ENCODE measurements at places on chromosomes 4 and X.

DNA sequence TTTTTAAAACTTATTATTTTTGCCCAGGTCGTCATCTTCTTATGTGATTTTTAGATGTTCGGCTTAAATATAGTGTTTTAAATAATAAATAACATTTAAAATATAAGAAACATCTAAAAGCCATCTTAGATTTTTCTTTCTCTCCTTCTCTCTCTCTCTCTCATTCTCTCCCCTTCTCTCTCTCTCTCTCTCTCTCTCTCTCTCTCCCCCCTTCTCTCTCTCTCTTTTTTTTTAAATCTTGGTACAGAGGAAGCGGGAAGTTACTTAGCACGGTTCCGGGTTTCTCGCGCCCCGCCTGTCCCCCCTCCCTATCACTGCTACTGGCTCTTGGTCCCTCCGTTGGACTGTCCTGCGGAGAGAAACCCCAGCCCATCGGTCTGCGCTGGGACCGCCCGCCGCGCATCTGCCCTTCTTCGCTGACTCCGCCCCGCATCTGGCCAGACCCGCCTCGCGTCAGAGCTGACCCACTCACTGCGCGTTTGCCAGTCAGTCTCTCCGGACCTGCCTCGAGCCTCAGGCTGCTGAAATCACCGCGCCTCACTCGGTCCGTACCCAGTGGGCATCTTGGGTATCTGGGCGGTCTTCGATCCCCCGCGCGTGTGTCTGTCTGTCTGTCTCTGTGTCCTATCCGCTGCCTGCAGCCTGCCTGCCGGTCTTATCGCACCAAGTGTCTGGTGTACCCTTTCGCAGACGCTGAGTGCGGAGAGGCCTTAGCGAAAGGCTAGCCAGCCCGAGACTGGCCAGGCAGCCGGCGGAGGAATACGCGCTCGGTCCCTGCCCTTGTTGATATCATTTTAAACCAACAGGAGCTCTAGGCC lies at the start of gene PABPC5:
Gene PABPC5 (plus strand): TSS at position 489 of the 818 bp plus-strand sequence. CDS start 739 bp downstream, outside the sequence.
- peak; percentile 89 for DNase-seq

GRCh38 chr4:159446266-159446976 lies 343.5 kb downstream of the RAPGEF2 start:
- peak; percentile 86 for DNase-seq

- DNase-seq = no peak
These were observed 225.9 kb downstream of the RAPGEF2 start for GRCh38 chr4:159328766-159329165.

GRCh38 chr4:26406346-26406975 lies 83.8 kb downstream of the CCKAR start:
- no peak for DNase-seq

- no peak for DNase-seq
These were observed 400.9 kb downstream of the SH2D1A start for GRCh38 chrX:124747295-124747694.

DNA sequence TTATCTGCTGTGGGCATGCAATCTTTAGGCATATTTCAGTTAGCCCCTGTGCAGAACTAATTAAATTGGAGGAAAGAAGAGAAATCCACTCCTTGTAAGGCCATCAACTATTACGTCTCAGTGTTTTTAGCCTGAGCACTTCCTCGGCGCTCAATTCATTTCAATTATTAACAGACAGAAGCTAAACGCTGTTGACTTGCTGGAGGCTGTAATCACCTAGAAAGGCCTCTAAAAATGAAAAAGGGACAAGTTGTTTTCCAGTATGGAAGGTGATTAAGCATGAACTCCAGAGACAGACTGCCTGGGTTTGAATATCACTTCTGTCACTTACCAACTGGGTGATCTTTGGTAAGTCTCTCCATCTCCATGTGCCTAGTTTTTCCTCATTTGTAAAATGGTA lies 59.6 kb downstream of the LEF1 start:
- no peak for DNase-seq

DNA sequence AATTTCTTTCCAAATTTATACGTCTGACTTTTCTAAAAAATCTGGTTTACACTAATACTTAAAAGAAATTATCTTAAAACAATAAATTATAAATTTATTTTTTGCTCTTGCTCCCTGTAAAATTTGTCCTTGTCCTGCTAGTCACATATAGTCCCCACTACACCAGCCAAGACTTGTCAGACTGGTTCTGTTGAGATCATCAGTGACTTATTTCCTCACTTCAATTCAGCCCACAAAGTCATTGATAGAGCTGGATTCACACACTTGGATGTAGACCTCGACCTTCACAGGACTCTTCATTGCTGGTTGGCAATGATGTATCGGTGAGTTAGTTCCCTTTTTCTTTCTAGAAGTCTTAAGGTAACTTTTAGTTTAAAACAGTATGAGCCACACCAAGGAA lies at the start of gene TMPRSS11E:
Gene TMPRSS11E (plus strand): TSS at position 263 of the 400 bp plus-strand sequence. CDS start 50 bp downstream, at position 313.
- DNase-seq = no peak

DNA sequence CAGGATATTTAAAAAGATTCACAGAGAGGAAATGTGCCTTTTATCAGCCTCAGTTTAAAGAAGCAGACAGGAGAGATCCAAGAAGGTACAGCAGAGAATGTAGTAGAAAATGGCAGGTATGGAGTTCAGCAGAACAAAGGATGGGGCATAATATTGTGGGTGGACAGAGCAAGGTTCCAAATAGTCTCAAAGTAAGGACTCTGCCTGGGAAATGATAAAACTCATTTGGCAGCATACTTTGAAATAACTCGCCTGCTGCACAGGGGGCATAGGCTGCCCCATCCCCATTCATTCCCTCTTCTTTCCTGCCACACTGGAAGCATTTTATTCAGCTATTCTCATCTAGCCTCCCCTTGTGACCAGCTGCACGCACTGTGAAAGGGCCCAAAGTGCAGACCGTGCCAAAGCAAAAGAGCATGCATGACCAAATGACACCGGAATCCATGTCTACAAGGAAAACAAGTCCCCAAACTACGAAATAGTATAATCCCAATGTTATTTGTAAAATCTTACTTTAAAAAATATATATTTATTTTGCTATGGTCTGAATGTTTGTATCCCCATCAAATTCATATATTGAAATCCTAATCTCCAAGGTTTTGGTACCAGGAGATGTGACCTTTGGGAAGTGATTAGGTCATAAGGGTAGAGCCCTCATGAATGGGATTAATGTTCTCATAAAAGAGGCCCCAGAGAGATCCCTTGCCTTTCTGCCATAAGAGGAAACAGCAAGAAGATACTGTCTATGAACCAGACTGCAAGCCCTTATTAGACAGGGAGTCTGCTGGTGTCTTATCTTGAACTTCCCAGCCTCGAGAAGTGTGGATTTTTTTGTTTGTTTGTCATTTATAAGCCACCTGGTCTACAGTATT lies 77.4 kb upstream of the PRSS48 start:
- DNase-seq = no peak

DNA sequence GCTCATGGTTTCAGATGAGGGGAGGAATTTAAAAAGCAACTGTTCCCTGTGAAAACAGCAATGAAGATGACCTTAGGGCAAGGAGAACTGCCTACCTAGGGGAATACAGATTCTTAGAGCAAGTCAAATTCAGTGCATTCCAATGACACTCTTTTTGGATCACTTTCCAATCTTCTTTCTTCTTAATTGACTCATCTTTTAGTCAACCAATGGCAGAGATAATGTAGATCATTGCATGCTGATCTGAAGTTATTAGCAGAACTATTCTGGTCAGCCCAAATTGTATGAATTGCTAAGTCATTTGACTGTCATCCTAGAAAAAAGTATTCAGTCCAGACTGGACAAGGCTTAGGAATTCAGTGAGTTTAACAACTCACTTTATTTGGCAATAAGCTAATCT lies 12.6 kb upstream of the NR3C2 start:
- DNase-seq = no peak

DNA sequence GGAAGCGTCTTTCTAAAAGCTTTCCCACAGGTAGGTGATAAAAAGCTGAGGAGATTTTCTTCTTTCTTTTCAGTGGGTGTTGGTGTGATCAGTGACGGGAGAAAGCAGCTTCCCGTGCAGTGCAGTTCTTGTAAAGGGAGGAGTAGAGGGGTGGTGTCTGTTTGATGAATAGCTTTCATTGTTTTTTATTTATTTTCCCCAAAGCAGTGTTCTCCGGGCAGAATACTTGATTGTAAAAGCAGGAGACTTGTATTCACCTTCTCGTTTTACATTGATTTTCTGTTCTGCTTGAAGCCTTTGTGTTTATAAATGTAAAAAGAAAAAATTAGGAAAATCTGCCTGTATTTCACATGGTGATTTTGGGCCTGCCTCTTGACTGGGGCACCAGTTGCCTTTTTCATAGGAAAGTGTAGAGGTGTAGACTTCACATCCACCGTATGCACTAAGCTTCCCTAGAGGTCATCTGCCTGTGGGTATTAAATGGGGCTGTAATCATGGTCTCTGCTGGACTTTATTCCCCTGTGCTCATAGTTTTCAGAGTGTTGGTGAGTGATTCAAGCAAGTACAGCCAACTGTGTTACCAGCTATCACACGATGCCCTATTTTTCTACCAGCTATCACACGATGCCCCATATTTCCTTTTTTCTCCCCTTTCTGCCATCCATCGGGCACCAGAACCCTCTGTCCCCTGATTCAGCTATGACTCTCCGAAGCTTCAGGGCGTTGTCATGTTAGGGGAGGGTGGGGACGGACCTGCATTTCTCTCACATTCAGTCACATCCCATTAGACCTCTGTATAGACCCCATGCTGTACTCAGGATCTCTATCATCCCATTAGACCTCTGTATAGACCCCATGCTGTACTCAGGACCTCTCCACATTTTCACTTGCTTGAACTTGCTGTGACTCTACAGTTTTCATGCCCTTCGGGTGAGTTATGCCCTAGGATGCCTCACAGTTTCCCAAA lies 526.5 kb downstream of the TRIML1 start:
- peak; percentile 19 for DNase-seq

DNA sequence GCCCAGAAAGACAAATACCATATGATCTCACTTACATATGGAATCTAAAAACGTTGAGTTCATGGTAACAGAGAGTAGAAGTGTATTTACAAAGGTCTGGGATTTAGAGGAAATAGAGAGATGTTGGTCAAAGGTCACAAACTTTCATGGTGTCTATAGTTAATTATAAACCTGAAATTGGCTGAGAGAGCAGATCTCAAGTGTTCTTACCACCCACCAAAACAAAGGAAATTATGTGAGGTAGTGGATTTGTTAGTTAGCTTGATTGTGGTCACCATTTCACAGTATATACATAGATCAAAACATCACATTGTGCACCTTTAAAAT lies 186.8 kb downstream of the NWD2 start:
- peak; percentile 58 for DNase-seq

GRCh38 chr4:4455210-4455865 lies 68.4 kb downstream of the NSG1 start:
- no peak for DNase-seq

GRCh38 chr4:140686796-140687195 lies 69.4 kb downstream of the TBC1D9 start:
- DNase-seq = no peak

DNA sequence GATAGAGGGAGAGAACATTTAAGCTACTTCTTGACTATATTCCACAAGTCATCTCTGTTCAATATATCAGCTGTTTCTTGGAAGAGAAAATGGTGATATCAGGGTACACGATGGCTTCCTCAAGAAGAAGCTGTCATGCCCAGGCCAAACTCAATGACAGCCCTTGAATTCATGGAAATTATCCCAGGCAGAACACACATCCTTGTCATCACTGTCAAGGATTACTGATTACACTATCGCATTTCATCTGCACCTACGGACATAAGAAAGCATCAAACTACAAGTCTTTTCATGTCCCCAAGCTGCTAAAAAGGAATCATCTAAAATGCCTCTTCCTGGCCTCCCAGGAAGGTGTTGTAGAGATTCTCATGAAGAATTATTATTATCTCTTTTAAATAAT lies 165.2 kb upstream of the SLC7A11 start:
- DNase-seq = no peak

DNA sequence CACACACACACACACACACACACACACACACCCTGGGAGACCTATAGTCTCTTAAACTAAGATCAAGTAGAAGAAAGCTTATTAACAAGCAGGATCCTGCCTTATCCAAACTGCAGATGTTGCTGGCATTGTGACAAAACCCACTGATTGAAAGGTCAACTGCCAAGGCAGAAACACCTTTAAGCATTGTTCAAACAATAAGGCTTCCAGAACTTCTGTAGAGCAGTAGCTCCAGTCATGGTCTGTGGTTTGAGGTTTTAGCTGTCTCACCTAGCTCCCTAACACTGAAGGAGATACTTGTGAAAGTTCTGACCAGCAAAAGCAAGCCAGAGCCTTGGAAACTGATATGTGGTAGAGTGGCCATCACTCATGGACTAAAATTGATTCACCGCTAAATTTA lies 59.8 kb downstream of the PTCHD1 start:
- no peak for DNase-seq

GRCh38 chr4:55830716-55831115 lies 11.1 kb downstream of the EXOC1L start:
- no peak for DNase-seq

- DNase-seq = peak; percentile 28
These were observed 29.0 kb downstream of the PDHA1 start for GRCh38 chrX:19372547-19373331.

GRCh38 chr4:16157609-16158503 lies 68.4 kb downstream of the TAPT1 start:
- DNase-seq = no peak

GRCh38 chr4:185381288-185382196 lies 14.2 kb downstream of the LRP2BP start:
- DNase-seq = no peak

DNA sequence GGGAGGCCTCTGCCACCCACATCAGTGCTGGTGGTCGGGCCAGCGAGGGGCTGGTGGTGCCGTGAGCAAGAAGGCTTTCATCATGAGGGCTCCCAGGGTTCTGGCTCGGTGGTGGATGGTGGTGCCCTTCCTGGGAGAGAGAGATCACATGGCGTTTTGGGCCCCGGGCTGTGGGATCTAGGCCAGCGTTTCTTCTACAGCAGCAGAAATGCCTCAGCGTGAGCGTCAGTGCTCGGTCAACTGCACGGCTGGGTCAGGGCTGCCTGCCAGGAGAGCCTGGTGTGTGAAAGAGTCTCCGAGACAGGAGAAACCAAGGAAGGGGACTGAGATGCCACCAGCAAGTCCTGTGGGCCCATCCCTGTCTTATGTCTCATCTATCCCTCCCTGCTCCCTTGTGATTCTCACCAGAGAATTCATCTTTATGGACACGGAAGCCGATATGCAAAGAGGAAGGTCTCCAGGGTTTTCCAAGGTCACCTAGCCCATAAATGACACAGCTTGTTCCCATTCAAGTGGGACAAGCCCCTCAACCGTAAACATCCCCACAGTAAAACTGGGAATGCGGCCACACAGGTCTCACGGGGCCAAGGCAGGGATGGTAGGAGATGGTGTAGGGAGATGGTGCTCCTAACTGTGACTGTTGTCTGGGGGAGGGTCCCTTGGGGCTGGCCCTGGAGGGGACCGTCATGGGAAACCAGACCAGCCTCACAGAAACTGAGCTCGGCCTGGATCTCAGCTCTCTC lies 99.2 kb downstream of the SORCS2 start:
- no peak for DNase-seq

- no peak for DNase-seq
These were observed 260.1 kb upstream of the ETNPPL start for GRCh38 chr4:109022961-109023360.

- no peak for DNase-seq
These were observed 127.2 kb upstream of the RPS6KA3 start for GRCh38 chrX:20393944-20394343.

GRCh38 chr4:45475548-45475947 lies 648.3 kb downstream of the GABRG1 start:
- no peak for DNase-seq
